ENCODE measurements at places on chromosomes 7 and 10.

DNA sequence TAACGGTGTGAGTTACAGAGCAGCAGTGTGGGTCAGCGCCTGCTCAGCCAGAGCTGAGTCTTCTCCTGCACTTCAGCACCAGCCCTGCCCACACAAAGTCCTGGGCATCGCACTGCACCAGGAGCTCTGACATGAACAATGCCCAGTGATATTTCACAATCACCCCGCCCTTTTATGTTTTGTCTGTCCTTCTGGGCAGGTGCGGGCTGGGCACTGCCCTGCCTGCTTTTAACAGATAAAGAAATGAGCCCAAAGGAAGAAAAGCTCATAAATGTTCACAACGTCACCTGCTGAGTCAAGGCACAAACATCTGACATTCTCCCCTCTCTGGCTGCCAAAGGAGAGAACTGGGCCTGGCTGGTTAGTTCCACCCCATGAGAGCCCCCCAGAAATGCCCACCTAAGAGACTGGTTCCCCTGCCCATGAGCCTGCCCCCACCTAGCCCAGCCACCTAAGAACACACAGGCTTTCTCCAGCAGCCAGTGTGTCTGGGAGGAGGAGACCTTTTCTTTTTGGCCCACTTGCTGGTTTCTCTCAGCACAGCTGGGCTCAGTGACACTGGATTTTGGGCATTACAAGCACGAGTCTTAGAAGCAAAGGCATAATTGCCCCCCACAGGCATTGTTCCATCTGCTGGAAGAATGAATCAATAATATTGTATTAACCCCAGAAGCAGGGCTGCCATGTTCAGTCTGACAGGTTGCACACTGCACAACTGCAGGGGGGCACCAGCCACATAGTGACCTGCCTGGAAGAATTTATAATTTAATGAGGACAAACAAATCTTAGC, 22.3 kb downstream of the CALML3 start:
- DNase-seq = no peak

- DNase-seq = peak; percentile 56
These were observed 167.8 kb upstream of the ITGB1 start for GRCh38 chr10:33125522-33126517.

DNA sequence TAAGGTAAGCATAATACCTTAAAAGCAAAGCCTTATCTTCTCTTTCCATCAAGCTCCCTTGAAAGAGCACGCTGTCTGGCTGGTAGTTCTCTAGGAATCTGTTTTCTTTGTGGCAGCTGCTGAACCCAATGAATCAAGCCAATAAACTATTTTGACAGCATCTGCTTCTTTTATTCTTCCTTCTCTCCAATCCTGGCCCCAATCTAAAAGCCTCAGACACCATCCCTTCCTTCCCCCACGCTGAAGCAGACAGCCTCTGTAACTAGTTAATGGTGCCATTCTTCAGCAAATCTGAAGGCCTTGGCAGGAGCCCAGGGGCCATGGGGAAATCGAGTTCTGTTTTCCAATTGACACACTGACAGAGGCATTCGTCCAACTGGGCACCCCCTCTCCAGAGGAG, 186.6 kb upstream of the LYZL1 start:
- DNase-seq = no peak

- DNase-seq = no peak
These were observed 323.7 kb upstream of the ANKRD30A start for GRCh38 chr10:36801660-36802059.

DNA sequence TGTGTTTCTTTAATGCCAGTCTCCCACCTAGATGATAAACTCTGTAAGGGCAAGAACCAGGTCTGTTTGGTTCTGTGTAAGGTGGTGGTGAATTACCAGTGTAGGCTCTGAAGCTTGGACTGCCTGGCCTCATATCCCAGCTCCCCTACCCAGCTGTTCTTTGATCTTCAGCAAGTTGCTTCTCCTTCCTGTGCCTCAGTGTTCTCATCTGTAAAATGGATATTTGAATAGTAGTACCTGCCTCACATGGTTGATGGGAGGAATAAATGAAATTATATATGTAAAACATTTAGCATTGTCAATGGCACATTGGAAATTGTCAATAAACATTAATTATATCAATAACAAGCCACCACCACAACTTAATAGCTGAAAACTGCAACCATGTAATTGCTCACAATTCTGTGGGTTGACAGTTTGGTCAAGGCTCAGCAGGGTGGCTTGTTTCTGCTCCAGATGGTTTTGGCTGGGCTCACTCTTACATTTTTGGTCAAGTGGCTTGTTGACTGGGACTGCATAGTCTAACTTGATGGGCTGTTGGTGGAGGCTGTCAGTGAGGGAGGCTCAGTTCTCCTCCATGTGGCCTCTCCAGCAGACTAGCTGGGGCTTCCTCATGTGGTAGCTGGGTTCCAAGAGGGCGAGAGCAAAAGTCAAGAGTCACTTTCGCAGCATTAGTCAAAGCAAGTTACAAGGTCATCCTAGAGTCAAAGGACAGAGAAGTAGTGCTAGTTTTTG, 84.5 kb upstream of the DUSP5 start:
- DNase-seq = peak; percentile 68

GRCh38 chr7:139825666-139826290, 3.3 kb upstream of the TBXAS1 start:
- DNase-seq = no peak

DNA sequence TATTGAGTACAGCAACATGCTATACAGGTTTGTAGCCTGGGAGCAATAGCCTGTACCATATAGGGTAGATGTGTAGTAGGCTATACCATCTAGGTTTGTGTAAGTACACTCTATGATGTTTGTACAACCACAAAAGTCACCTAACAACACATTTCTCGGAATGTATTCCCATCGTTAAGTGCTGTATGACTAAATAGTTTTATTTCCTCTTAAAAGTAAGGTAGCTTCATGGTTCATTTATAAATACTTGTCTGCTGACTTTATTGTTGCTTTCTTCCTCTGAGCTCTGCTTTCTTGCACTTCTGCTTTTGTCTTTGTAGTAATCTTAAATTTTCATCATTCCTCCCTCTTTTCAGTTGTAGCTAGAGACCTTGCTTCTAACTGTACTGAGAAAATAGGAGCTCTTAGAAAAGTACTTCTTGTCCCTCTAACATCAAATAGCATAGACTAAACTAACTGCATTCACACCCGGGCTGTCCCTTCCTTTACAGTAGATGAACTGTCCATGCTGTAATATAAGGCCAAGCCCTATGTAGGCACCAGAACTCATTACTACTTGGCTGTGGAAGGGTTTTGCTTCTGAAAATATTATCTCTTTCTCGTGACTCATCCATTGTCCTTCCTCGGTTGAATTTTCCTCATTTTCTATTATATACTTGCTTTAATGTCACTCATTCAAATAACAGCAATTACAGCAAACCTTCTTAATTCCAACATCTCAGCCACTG, 55.4 kb upstream of the FAM3C start:
- DNase-seq = no peak

DNA sequence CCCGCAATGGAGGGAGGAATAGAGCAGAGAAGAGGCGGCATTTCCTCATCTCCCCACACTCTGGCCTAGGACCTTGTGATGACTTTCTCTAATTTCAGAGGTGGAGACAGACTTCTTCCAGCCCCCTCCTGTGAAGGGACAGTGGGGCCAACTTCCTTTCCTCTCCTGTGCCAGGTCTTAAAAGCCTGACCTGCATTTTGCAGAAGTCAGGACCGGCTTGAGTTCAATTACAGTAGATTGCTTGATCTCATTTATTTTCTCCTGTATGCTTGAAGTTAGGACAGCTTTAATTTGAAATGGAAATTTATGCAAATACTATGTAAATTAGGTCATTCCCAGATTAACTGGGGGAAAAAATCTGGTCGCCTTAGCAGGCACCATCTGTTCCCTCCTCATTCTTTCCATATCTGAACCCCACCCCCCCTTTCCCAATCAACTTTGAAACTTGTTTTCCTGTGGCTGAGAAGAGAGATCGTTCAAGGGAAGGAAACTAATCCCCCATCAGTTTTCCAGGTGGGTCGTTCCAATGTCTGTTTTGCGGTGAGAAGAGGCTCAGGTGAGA, 57.1 kb downstream of the SYPL1 start:
- DNase-seq = no peak

DNA sequence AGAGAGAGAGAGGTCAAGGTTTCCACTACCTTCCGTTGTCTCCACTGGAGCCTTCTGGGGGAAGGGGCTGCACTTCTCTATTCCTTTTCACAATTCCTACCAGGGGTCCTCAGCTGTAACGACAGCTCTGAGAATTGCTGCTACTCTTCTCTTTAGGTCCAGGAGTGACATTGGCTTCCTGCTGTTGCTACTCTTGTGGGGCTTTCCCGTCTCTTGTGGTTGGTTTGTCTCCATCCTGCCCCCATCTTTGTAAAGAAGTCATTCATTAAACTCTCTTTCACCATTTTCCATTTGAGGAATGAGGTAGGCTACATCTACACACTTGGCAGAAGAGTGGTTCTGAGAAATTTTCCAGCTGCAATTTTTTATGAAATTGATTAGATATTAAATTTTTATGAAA, 238.8 kb upstream of the LYZL1 start:
- no peak for DNase-seq

DNA sequence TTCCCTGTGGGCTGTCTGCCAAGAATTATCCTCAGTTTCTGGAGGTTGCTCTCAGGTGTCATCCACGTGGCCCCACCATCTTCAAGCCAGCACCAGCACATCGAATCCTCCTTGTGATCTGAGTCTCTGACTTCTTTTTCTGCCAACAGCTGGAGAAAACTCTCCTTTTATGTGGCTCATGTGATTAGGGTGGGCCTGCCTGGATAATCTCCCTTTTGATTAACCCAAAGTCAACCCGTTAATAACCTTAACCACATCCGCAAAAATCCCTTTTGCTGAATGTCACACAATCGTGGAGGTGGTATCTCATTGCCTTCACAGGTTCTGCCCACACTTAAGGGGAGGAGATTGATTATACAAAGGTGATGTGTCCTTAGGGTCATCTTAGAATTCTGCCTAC, 73.8 kb downstream of the LRGUK start:
- no peak for DNase-seq

GRCh38 chr7:4185721-4186512, 496.2 kb upstream of the FOXK1 start:
- DNase-seq = no peak

DNA sequence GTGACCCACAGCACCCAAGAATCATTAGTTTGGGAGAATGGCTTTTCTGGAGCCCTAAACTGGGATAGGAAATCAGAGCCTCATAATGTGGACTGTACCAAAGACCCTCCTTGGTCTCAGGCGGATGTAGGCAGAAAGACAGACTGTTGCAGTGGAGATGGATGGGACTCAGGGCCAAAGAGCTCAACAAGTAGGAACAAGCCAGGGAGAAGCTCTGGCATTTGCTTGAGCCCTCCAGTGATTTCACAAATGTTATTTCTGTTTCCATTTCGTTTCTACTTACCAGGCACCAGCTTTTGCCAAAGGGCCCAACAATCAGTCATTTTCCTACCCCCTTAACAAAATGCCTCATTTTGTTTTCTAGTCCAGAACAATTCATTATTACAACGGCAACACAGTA, 762.7 kb downstream of the KCNMA1 start:
- DNase-seq = no peak

GRCh38 chr10:85578860-85579259, 787.7 kb downstream of the GRID1 start:
- DNase-seq = no peak

GRCh38 chr10:4810092-4810491, 15.9 kb upstream of the AKR1E2 start:
- DNase-seq = no peak

GRCh38 chr7:28547115-28547514, 134.8 kb downstream of the CREB5 start:
- DNase-seq = no peak

GRCh38 chr10:15254808-15255648, 86.5 kb upstream of the NMT2 start:
- DNase-seq = peak; percentile 44

DNA sequence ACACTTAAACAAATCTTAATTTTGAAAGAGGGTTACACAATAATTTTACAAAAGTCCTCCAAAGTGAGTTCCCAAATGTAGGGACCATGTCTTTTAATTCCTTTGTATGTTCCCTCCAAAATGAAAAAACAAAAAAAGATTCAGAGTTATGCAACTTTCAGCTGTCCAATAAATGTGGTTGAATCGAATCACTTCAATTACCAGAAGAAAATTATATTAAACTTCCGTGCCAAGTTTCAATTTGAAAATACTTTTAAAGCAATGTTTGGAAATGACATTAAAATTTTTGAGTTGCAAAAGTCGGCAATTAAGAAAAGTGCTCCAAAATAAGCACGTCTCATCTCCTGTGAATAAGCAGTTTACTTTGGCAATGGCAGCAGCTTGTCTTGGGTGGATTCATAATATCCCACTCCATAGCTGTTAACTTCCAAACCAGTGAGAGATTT, 60.3 kb upstream of the C1GALT1 start:
- no peak for DNase-seq

GRCh38 chr7:103349805-103350204, 2.4 kb downstream of the PSMC2 start:
- DNase-seq = no peak

- no peak for DNase-seq
These were observed 86.0 kb upstream of the KCTD7 start for GRCh38 chr7:66542528-66543269.

DNA sequence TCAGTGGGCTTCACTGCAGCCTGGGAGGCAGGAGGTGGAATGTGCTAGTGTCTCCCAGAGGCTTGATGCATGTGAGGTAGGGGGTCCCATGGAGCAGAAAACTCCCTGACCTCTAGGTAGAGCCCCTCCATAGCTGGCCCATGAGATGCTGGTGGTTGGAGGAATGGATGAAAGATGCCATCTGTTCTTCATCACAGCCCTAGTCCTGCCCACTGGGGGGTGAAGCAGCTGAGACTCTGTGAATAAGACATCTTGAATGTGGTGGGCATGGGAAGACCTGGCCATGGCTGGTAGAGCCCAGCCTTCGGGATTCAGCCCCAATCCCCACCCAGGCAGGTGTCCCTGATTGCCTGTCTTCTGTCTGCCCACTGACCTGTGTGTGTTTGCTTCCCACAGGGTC, 92.5 kb downstream of the COL13A1 start:
- no peak for DNase-seq

DNA sequence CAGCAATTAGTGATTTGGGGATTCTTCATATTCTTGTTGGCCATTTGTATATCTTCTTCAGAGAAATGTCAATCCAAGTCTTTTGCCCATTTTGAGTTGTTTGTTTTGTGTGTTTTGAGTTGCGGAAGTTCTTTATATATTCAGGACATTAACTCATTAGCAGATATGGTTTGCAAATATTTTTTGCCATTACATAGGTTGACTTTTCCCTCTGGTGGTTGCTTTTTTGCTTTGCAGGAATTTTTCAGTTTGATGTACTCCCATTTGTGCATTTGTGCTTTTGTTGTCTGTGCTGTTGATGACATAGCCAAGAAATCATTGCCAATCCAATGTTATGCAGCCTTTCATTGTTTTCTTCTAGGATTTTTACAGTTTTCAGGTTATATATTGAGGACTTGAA, 63.6 kb upstream of the DNAJC1 start:
- no peak for DNase-seq

GRCh38 chr7:138208864-138209263, 132.6 kb downstream of the AKR1D1 start:
- no peak for DNase-seq
